ENCODE measurements at places on chromosomes 4 and X. TPM values are rescaled to one million over a fixed set of nuclear protein-coding genes. Genes with fewer than 3 reads are reported as not detected.

DNA sequence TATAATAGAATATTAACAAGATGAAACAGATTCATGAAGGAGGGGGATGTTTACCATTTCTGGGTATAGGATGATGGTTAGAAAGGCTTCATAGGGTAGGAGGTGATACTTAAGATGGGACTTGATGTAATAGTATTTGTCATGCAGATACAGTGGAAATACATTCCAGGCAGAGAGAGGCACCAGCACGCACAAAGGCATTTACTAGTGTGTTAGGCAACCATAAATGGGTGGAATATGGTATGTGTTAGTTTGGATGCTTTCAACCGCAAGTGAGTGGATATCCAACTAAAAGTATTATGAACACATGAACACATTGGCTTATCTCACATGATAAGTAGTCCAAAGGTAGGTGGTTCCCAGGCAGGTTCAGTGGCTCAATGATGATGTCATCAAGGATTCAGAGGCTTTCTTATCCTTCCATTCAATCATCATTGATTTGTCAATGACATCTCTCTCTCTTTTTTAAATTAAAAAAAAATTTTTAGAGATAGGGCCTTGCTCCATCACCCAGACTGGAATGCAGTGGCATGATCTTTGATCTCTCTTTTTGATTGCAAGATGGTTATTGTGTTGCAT lies 12.7 kb upstream of the STARD8 start:
- no peak for DNase-seq

DNA sequence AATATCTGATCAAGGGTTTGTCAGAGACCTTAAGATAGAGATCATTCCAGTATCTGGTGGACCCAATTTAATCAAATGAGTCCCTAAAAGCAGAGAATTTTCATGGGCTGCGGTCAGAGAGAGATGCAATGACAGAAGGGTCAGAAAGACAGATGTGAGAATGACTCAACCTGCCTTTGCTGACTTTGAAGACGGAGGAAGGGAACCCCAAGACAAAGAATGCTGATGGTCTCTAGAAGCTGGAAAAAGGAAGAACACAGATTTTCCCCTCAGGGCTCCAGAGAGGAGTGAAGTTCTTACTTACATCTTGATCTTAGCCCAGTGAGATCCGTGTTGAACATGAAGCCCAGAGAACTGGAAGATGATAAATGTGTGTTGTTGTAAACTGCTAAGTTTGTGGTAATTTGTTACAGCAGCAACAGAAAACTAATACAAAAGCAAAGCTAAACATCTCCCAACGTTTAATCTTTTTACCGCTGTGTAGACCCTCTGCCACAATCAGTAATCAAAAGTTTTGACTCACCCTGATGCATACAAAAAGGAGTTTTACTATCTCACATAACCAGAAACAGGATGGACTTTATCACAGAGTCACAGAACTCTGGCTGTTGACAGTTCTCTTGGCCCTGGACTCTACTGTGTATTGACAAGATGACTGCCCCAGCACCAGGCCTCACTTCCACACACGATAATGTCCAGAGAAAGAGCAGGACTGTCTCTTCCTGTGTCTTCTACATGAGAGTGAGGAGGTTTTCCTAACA lies 70.2 kb upstream of the MAGEB2 start:
- DNase-seq, result no peak

DNA sequence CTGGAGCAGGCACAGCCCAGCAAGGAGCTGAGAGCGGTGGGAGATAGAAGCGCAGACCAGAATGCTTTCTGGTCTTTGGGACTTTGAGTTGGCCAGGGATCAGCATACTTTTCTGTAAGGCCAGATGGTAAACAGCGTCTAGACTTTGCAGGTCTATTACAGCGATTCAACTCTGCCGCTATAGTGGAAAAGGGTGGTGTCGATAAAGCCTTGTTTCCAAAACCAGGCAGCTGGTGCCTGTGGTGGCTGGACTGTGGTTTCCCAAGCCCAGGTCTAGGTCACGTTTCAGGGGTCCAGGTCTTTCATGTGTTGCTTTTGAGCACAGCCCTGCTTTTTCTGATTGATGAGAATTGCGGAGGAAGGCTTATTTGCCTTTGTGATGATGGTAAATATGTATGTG lies 40.1 kb downstream of the HTT-AS start:
- no peak for DNase-seq

GRCh38 chr4:184344435-184344834 lies 126.8 kb upstream of the ENPP6 start:
- DNase-seq, result no peak

GRCh38 chr4:37650481-37650880 lies 35.7 kb downstream of the RELL1 start:
- DNase-seq, result no peak

- DNase-seq, result no peak
Measured at GRCh38 chr4:28523681-28524190, 1663.1 kb downstream of the STIM2 start.

Gene TMPRSS11E
- total RNA-seq, result 4.4 TPM

Gene NAA11
- total RNA-seq, result not detected

Gene NR0B1
- total RNA-seq, result 13.1 TPM

Gene RTL5
- total RNA-seq, result 9.9 TPM

Gene HGFAC
- 0.47 TPM for total RNA-seq

Gene COQ2
- total RNA-seq, result 18.4 TPM

Measured in endodermal cell (in vitro differentiated cells).